Activated CD4-positive, alpha-beta T cell treated with anti-CD3 and anti-CD28 coated beads, Interleukin-2, amount 10 ng/mL, durations not matched to agents 7 days and 5 days (primary cell): ENCODE measurements at places on chromosomes 13 and 19.

DNA sequence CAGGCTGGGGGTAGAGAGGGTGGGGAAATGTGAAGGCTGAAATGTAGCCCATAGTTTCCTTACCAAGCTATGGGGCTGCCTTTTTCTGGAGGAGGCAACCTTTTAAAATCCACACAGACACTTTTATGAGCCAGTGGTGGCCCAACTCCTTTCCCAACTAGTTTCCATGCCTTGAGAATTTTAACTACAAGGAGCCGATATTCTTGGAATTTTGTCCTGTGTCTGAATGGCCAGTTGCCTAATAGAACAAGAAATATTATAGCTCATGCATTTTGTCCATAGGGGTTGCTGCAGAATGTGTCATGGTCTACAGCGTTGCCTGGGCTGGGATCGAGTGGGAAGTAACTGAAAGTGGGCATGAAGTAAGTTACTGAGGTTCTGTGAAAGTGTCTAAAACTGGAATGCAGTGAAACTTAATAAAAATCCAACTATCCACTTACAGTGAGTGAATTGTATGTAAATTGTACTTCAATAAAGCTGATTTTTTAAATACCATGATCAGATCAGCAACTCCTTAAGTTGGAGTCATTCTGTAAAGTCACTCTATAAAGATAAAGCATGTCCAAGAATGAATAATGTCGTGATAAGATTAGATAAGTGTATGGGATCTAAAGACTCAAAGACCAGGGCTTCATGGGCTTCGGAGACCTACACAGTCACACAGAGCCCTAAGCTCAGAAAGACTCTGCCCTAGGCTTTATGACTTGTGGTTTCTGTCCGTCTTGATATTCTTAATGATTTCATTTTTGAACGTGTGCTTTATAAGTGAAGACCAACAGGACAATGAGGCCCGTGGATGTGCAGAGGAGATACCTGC is 122.6 kb upstream of the FNDC3A start:
- no peak for DNase-seq

- DNase-seq, result no peak
Observed at GRCh38 chr19:1503925-1504773, 8.7 kb downstream of the ADAMTSL5 start.

DNA sequence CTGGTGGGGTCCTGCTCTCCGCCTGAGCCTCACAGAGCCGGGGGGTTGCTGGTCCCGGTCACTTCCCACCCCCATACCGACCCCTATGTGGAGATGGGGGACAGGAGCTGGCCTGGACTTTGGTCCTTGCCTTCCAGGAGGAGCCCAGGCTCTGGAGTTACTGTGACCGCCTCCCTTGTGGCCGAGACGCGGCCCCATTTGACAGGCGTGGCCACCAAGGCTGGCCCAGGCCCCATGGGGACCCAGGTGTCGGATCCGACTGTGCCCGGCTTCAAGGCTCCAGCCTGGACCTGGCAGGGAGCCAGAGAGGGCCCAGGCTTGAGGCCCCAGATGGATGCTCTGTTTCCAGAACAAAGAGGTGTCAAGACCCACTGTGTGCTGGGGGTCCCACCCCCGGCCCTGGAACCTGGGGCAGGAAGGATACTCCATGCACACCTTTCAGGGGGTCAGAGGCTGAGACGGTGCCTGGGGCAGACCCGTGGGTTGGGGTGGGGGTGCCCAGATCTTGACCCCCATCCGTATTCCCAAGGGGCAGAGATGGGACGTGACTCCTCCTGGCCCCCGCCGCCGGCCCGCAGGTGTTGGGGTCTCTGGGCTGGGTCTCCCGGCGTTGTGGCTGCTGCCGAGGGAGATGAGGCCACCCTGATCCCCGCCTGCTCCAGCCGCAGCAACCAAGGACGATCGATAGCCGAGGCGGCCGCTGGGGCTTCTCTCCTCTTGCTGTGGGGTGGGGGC is 47.8 kb upstream of the TCF3 start:
- DNase-seq, result no peak

GRCh38 chr19:1102407-1103131 is 1.2 kb upstream of the GPX4 start:
- DNase-seq, result no peak

DNA sequence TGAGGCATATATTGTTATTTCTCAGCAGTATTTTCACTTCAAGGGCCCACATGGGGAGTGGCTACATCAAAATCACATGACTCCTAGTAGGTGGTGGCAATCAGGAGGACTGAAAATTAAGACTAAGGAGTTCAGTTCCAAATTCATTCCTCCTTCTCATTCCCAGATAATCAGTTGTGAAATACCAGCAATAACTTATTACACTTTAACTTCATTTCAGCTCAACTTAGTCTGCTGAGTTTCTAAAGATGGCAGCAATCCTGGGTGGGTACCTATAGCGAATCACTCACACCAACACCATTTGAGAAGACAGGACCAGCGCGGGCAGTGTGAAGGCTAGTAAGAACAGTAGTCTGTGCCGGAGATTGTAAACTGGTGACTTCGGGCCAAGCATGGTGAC is 63.9 kb upstream of the SLC10A2 start:
- DNase-seq, result no peak

DNA sequence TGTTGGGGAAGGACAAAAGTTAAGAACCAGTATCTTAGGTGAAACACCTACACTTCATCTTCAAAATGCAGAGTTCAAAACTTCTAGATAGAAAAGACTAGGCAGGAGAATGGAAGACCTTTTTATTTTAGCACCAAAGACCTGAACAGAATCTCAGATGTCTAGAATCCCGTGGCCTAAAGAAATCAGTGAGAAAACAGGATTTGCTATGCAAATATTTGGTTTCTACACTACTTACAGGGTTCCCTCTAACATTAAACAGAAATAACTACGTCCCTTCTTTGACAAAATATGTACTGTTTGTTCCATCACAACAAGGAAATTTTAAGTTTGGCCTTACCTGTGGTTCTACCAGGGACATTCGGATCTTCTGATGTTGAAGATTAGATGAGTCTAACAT is 21.5 kb downstream of the DIS3 start:
- DNase-seq, result no peak
